ENCODE measurements at places on chromosomes 6 and 20.

DNA sequence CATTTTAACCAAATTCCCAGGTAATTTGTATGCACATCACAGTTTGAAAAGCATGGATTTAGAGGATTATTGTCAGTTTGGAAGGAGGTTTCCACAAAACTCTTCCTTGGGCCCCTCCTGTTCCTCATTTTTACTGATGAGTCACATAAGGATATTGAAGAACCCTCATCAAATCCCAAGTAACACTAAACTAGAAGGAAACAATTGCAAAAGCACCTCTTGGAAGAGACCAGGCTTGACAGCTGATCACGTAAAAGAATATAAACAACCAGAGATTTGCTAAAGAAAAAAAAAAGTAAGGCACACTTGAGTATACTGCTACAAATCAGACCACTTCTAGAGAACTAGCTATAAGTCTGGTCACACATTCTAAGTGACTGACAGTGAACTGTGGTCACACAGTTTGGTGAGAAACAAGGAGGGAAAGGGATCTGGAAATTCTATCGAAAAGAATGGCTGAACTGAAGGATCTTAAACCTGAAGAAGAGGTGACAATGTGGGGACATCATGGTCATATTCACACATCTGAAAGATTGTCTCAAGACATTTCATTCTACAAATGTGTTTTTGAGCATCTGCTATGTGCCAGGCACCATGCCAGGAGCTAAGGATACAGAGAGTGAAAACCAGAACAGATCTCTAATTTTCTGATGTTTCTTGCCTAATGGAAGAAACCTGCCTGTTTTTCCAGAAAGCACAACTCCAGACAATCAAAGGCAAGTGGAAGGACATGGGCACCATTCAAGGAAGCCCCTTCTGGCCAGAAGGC lies 24.1 kb downstream of the ZHX3 start:
- no peak for DNase-seq

DNA sequence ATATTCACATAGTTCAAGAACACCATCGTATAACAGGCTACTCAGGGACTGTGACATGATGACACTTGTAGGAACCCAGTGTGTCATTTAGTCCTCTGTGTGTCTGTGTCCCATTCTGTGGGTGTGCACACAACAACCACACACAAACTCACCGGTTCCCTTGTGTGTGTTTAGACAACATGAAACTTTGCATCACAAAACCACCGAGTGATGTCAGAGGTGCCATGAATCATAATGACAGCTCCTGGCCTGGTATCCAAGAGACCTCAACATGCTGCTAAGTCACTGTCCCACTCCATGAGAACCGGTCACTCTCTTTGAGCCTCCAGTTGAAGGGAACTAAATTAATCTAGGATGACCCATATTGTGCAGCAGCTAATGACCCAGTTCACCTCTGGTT lies 421.3 kb downstream of the PREX1 start:
- no peak for DNase-seq

DNA sequence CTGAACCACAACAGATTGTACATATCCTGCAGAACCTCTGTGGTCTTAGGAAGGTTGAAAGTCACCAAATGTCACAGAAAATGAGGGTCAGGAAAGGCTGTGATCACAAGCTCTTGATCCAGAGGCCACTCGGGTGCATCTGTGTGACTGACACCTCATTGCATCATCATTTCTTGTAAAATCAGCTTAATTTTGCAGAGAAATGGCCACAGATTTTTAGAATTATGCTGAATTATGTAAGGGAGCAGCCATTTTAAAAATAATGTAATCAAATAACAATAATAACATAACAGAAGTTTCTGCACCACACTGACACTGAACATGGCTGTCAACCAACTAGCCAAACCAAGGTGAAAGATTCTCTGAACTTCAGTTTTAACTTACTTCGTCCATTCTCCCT lies 32.5 kb upstream of the PRND start:
- DNase-seq = no peak

DNA sequence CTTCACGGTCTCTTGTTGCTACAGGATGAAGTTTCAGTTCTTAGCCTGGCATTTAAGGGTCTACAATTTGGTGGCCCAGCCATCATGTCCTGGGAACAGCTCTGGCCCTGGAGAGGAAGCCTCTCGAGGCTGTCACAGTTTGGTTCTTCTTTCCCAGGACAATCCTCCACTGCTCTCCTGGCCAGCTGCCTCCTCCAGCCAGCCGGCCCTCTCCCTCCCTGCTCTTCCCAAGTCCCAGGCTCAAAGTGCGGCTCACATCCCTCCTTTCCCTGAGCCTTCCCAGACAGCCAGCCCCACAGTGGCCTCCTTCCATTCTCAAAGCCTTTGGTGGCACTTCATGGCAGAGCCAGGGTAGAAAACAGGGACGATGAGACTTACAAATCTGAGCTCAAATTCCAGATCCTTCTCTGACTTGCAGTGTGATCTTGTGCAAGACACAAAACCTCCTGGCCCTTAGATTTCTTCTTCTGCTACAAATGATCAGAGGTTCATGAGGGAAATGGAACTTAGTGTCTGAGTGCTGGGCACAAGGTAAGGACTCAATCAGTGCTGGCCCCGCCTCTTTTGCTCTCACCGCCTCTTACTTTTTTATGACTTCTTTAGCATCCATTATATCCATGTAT lies 223.8 kb upstream of the ECI2 start:
- no peak for DNase-seq
